Stimulated activated CD4-positive, alpha-beta T cell treated with anti-CD3 and anti-CD28 coated beads, Interleukin-1b, Interleukin-23, amount 100 ng/mL, for 1 hour (primary cell): ENCODE measurements at places on chromosomes 7 and 10.

DNA sequence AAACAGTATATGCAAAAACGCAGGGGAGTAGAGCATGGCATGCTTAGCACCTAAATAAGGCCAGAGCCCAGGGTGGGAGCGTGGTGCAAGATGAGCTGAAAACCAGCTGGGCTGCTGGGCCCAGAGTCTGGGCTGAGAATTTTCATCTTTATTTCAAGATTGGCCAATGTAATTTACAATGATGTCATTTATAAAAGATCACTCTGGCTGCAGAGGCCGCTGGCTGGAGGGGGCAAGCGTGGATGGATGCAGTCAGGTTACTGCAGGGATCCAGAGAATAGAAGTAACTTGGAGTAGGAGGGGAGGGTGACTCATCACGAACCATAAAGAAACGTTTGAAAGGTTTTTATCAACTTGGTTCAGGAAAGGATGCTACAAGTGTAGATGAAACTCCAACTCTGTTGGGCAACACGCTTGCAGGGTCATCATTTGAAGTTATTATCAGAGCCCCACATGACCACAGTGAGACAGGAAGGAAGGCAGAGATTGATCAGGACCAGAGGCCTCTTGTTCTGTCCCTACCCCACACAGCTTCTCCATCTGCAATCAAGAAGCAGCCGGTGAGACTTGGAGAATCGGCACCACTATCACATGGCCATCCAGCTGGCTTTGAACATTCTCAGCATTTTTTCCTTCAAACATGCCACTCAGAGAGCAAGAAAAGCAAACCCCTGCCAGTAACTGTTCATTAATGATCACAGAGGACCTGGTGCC, 49.2 kb downstream of the ODAD2 start:
- no peak for DNase-seq

- DNase-seq, result no peak
These were observed 43.8 kb upstream of the INPP5A start for GRCh38 chr10:132493756-132494290.

DNA sequence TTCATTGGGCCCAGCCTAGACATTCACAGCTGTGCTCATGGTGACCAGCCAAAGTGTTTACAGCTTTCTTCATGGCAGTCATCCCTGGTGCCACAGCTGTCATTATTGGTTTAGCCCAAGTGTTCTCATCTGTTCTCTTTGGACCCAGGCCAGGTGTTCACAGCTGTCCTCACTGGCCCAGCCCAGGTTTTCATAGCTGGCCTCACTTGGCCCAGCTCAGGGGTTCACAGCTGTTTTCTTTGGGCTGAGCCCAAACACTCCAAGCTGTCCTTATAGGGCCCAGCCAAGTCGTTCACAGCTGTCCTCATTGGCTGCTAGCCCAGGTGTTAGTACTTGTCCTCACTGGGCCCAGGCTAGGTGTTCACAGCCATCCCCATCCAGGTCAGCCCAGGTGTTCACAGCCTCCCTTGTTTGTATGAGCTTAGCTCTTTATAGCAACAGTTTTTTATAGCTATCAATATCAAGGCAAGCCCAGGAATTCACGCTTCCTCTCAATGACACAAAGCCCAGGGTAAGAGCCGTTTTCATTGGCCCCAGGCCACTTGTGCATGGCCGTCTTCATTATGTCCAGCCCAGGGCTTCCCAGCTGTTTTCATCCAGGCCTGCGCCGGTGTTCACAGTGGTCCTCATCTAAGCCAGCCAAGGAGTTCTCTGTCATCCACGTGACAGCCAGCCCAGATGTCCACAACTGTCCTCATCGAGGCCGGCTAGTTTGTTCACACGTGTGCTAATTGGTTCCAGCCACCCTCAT, 11.6 kb downstream of the FRG2B start:
- no peak for DNase-seq

- DNase-seq, result no peak
These were observed 26.6 kb downstream of the FAM3C start for GRCh38 chr7:121369462-121369861.

GRCh38 chr10:66784770-66785169, 141.1 kb upstream of the LRRTM3 start:
- DNase-seq, result no peak

DNA sequence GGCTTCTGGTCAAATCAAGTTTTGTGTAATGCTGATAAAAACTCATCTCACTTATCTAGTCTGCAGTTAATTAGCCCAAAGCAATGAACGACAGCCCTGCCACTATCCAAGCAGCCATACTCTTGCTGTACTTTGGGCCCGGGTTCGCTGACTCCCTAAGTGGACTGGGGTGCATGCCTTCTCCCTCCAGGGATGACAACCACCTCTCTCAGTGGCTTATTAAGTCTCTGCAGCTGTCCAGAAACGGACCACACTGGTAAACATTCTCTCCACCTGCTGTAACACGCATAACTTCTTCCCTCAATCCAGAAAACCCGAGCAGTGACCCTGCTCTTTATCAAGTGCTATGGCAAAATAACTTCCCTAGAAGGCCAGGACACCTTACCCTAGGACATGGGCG, 3.9 kb downstream of the FBXW4 start:
- no peak for DNase-seq

DNA sequence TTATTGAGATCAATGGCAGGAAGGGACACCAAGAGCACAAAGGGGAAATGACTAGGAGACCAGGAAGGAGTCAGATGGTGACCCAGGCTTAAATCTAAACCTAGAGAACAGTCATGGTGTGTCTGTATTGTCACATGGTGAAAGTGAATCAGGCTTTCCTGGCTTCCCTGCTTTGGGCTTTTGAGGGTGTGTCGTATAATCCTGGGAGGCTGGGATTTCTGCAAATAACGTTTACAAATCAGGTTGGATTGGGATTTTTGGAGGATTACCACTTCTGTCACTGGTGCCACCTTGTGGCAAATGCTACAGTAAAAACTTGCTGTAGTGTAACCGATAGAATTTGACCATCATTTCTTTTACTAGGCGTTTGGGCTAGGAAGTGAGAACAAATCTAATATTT, 502.6 kb downstream of the NRG3 start:
- no peak for DNase-seq

- no peak for DNase-seq
These were observed 41.7 kb downstream of the REEP3 start for GRCh38 chr10:63562857-63563256.

- DNase-seq, result no peak
These were observed 64.4 kb upstream of the ITGA8 start for GRCh38 chr10:15783941-15784636.

- no peak for DNase-seq
These were observed 55.0 kb downstream of the WAC start for GRCh38 chr10:28587970-28588290.

DNA sequence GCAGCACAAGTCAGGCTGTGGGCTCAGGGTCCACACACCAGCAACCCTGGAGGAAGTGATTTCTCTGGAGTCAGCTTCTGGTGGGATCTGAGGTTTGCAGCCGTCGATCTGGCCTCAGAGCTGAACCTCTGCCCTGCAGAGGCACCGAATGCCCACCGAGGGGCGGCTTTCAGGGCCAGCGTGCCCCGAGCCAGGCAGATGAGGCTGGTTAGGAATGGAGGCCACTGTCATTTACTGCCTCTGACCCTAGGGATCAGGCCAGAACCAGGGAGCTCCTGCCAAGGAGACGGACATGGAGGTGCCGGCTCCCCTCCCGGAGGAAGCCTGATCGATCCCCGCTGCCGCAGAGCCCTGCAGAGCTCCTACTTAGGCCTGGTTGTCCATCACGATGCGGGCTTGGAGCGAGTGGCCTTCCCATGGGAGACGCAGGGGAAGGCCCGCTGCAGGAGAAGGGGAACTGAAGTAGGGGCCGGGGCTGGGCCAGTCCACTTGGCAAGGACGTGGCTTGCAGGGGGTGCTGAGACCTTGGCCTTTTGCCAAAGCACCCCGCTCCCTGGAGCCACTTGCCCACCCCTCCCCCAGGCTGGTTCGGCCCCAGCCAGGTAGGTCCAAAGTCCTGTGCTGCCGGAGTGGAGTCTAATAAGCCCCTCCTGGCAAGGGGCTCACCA, 19.6 kb upstream of the ELFN1 start:
- DNase-seq, result no peak

- DNase-seq, result no peak
These were observed 51.1 kb downstream of the TPST1 start for GRCh38 chr7:66256281-66256680.

- no peak for DNase-seq
These were observed 66.3 kb upstream of the SORCS3 start for GRCh38 chr10:104574838-104575237.
